ENCODE measurements at places on chromosomes 12 and 14.

DNA sequence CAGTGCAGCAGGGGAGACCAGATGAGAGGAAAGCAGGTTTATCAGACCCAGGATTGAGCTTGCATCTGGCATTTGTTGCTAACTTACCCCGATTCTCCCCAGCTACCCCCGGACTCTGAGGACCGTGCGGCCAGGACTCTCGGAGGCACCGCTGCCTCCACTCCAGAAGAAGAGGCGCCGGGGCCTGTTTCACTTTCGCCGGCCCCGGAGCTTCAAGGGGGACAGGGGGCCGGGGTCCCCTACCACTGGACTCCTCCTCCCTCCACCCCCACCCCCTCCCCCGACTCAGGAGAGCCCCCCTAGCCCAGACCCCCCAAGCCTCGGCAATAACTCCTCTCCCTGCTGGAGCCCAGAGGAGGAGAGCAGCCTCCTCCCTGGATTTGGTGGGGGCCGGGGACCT is 6.5 kb upstream of the CPNE6 start:
- no peak for DNase-seq

GRCh38 chr12:95059984-95060383 is 13.4 kb downstream of the NR2C1 start:
- DNase-seq = no peak

- no peak for DNase-seq
Observed at GRCh38 chr12:3302401-3303041, 188.5 kb upstream of the PRMT8 start.

DNA sequence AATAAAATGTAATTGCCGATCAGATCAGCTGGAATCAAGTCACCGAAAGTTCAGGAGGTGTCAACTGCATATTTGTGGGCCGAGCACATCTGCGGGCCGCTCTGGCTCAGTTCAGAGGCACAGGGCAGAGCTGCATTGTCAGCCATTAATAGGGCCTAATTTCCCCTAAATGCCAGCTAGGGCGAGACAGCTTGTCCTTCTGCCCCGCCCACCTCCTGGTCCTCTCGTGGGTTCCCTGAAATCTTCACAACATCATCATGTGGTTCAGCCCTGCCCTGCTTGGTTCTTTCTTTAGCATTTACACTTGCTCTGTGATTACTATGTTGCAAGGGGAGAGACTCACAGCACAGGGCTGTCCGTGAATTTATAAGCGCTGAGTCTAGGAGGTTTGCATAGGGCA is 148.9 kb downstream of the CHST11 start:
- no peak for DNase-seq

- peak; percentile 54 for DNase-seq
Observed at GRCh38 chr12:104790296-104791125, 167.6 kb downstream of the SLC41A2 start.

DNA sequence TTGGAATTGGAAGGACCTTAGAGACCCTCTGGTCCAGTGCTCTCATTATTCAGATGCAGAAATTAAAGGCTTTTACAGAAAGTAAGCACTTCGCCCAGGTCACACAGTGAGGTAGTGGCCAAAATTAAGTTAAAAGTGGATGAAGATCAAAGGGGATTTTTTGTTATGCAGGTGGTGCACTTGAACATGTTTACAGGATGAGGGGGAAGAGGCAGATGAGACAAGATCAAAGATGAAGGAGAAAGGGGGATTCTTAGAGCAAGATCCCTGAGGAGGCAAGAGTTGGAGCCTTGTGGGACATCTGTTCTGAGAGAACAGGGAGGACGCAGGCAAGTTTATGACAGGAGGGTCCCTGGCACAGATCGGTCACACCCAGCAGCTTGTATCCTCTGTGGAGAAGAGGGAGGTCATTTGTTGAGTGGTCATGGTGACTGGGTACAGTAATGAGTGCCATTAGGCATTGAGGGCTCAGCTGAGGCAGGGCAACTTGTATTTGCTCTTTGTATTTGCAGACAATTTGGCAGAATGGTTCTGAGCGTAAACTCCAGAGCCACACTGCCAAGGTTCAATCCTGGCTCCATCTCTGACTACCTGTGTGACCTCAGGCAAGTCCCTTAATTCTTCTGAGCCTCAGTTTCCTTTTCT is 84.0 kb downstream of the BORCS5 start:
- DNase-seq = no peak

DNA sequence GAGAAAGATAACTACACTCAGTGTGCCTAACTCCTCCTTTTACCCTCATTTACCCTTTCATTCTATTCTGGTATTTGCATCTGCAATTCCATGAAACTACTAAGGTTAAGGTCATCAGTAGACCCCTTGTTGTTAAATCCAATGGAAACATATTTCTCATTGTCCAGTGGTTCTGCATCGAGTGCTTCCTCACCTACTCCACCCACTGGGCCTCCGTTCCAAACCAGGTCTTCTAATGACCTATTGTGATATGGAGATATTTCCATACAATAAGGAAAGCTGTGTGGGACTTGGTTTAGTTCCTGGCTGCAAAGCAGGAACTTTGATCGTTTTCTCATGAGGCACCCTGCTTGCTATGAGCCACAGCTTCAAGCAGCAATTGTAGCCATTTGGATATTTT is 99.5 kb upstream of the FSCB start:
- no peak for DNase-seq

DNA sequence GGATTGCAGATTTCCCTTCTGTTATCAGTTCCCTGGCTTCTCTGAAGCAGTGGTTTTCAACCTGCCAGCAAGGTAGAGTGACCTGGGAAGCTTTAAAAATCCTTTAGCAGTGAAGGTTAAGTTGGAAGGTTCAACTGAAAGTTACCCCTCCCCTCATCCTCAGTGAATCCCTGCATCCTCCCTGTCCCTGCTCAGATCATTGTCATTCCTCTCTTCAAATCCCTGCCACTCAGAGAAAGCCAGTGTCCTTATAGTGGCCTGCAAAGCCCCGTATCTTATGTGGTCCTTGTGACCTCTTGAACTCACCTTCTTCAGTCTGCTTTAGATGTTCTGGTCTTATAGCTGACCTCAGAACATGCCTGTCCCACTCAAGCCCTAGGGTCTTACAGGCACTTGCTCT is 53.6 kb downstream of the PPM1A start:
- no peak for DNase-seq

GRCh38 chr12:93102744-93103143 is 173.6 kb upstream of the EEA1 start:
- peak; percentile 39 for DNase-seq

DNA sequence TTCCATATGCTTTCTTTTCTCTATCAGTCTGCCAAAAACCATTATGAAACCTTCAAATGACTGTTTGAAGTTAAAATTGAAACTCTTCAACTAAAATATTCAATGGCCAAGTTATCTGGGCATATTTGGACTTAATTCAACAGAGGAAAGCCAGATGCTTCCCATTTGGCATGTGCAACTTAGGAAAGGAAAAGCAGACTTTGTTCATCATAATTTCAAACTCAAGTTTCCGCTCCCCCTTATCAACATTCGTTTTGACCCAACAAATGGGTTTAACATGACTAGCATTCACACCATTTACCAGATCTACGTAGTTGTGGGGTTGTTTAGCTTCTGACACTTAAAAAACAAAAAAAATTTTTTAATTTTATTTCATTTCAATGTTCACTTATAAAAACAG is 75.7 kb downstream of the PLEKHG7 start:
- DNase-seq = no peak

- no peak for DNase-seq
Observed at GRCh38 chr14:65354131-65354530, 58.4 kb upstream of the FUT8 start.

DNA sequence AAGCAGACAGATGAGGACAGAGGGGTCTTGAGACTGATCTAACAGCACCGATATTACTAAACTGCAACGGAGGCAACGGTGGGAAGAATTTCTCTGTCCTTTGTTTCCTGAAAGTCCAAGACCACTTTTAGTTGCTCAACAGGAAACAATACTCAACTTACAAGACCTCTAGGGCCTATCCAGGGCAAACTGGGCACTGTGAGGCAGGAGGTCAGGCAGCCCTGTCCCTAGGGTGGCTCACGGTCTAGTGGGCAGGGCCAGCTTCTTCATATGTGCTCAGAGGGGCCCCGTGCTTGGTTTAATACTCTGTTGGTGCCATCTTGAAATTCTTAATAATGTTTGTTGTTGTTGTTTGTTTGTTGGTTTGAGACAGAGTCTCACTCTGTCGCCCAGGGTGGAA is 14.2 kb downstream of the SSH1 start:
- no peak for DNase-seq

GRCh38 chr12:110005319-110005973 is 6.2 kb downstream of the ANKRD13A start:
- no peak for DNase-seq

DNA sequence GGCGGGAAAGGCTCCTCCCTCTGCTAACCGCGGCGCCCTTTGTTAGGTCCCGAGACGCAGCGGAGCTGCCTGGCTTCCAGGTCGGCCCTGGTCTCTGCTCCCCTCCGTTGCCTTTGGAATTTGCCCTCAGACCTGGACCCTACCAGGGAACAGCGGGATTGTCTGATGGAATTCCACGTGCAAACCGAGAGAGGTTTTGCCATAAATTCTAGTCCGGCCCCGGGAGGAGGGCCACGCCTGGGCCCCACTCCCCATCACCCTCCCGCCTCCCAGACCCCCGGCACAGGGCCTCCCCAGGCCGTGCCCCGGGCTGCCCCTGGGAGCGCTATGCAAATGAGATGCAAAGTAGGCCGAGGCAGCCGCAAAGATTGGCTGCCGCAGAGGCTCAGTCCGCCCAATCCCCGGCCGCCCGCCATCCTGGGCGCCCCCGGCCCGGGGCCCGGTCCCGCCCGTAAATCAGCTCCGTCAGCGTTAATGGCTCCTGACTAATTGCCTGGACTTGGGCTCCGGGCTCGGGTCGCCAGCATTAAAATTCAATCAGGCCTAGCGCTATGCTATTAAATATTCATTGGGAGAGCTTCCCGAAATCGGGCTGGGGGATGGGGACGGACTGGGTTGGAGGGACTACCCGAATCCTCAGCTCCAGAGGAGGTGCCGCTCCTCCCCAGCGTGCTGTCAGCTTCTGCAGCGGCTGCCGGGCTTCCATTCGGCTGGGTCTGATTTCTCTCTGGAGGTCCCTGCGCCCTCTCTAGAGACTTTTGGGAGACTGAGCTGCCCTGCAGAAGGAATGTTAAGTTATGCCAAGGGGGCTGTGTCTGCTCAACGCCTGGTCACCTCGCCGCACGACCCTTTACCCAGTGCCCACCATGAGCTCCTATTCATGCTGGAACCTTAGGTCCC is 15.7 kb upstream of the FIGNL2 start:
- peak; percentile 88 for DNase-seq

- no peak for DNase-seq
Observed at GRCh38 chr14:38262844-38263243, 7.0 kb upstream of the CLEC14A start.

DNA sequence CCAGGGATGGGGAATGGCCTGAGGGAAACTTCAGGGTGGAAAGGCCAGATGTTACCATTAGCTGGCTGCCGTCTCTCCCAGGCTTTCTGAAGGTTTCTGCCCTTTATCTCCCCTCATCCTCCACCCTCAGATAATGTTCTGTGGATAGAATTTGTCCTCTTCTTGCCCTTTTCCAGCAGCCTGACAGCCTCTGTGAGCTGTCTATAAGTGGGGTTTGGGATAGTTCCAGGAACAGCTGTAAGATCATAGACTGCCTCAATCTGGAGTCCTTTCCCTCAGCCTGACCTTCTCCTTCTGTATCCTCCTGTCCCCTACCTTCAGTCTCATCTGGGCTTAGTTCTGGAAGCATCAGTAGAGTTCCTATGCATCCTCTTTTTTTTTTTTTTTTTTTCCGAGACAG is 2.8 kb upstream of the RND1 start:
- DNase-seq = no peak

DNA sequence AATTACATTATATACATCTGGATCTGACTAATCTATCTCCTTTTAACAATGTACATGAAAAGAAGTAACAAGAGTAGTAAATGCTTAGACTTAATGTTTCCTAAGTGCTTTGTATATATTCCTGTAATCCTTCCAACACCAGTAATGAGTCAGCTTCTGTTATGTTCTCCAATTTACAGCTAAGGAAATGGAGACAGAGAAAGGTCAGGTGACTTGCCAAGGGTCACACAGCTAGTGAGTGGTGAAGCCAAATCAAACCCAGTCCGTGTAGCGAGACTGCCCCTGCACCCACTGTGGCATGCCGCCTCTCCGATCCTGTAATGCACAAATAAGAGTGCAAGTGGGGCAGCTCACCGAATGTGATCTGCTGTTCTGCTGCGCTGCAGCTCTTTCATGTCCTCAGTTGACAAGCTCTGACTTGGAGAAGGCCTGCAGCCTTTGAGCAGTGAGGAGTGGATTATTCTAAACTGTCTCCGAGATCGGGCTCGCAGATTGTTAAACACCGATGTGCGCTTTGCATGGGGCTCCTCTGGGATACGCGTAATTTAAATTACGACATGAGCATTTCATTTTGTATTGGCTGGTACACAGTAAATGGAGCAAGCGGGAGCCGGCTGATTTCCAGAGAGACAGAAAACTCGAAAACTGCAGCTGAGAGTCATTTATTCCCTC is 65.1 kb upstream of the KTN1 start:
- no peak for DNase-seq

GRCh38 chr12:1811281-1811947 is 9.0 kb upstream of the LRTM2 start:
- DNase-seq = no peak

DNA sequence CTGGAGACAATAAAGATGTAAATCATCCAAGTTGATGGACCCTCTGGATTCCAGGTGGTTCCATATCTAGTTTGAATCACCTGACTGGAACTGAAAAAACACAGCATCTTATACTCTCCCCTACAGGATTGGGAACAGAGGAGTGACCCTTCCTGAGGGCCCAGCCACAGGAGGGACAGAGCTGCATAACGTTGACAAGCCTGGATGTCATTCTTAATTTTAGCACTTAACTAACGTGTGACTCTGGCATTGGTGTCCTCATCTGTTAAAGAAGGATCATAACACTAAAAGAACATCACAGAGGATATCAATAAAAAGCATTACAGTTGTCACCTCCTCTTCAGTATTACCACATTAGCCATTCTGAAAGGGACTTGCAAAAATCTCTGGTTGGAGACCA is 47.7 kb downstream of the STON2 start:
- no peak for DNase-seq

- DNase-seq = no peak
Observed at GRCh38 chr12:64407342-64408223, 3.4 kb downstream of the XPOT start.

- DNase-seq = no peak
Observed at GRCh38 chr12:4780641-4781611, 60.7 kb downstream of the GALNT8 start.

Measured in Caco-2 (cell line).